ENCODE measurements at places on chromosomes 5 and 9. TPM values are rescaled to one million over a fixed set of nuclear protein-coding genes. Genes with fewer than 3 reads are reported as not detected.

The RASGRF2 gene
- 15.0 TPM for total RNA-seq

The LRRC19 gene
- not detected for total RNA-seq

The DPP7 gene
- total RNA-seq: 19.7 TPM

The HK3 gene
- not detected for total RNA-seq

The DCTN4 gene
- 41.8 TPM for total RNA-seq

The PRRC2B gene
- total RNA-seq: 193 TPM

The ERMP1 gene
- total RNA-seq: 18.4 TPM

The PHYHD1 gene
- 10.4 TPM for total RNA-seq

The SVEP1 gene
- 0.63 TPM for total RNA-seq

The HCN1 gene
- total RNA-seq: 7.4 TPM

The PCDHB10 gene
- 0.89 TPM for total RNA-seq

The MARCOL gene
- total RNA-seq: not detected

The FOXE1 gene
- 0.45 TPM for total RNA-seq

The CNTNAP3B gene
- 1.9 TPM for total RNA-seq

The RABL6 gene
- total RNA-seq: 127 TPM

The CEL gene
- total RNA-seq: 1.0 TPM

The GOLM1 gene
- 82.1 TPM for total RNA-seq

The DRD1 gene
- not detected for total RNA-seq

Measured in GM23338 (cell line).